ENCODE measurements at places on chromosomes 4 and X. TPM values are rescaled to one million over a fixed set of nuclear protein-coding genes. Genes with fewer than 3 reads are reported as not detected.

The MAB21L2 gene
- 0.13 TPM for total RNA-seq

The SLC25A6 gene
- total RNA-seq: 155 TPM

The ZAR1 gene
- total RNA-seq: not detected

The PDZD4 gene
- 0.89 TPM for total RNA-seq

The FRG1 gene
- 24.6 TPM for total RNA-seq

The PAGE4 gene
- total RNA-seq: not detected

The UGT2B15 gene
- not detected for total RNA-seq

The INTS6L gene
- total RNA-seq: 0.63 TPM

The GPR119 gene
- not detected for total RNA-seq

The SUPT20HL2 gene
- not detected for total RNA-seq

The KLHL13 gene
- total RNA-seq: 0.38 TPM

The TBX22 gene
- not detected for total RNA-seq

The MAGEC1 gene
- total RNA-seq: not detected

The P2RY4 gene
- total RNA-seq: not detected

The SCOC gene
- total RNA-seq: 37.6 TPM

The CDK16 gene
- 65.4 TPM for total RNA-seq
